ENCODE measurements at places on chromosomes 3 and 15. TPM values are rescaled to one million over a fixed set of nuclear protein-coding genes. Genes with fewer than 3 reads are reported as not detected.

- no peak for DNase-seq
- no peaks in the 10 kb centered on the region for H3K27me3 ChIP-seq
- H3K4me1 ChIP-seq = no peaks in the 10 kb centered on the region
- H3K27ac ChIP-seq = no peak overlapping the region
Observed at GRCh38 chr15:77862651-77863104, 214.8 kb downstream of the TBC1D2B start.

DNA sequence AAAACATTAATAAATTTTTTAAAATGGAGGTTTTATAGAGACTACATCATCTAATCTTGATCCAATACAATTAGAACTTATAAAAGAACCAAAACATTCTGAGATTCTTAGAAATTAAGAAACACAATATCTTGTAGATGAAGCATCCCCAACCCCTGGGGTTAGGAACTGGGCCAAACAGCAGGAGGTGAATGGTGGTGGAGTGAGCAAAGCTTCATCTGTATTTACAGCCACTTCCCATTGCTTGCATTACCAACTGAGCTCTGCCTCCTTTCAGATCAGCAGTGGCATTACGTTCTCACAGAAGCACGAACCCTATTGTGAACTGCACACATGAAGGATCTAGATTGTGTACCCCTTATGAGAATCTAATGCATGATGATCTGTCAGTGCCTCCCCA is 36.3 kb downstream of the KNL1 start:
- no peaks in the 10 kb centered on the region for H3K4me1 ChIP-seq
- DNase-seq = no peak
- H3K36me3 ChIP-seq = no peaks in the 10 kb centered on the region
- H3K27ac ChIP-seq = no peak overlapping the region
- H3K27me3 ChIP-seq = no peaks in the 10 kb centered on the region

- no peaks in the 10 kb centered on the region for H3K27me3 ChIP-seq
- no peaks in the 10 kb centered on the region for H3K36me3 ChIP-seq
- peak overlapping the region; percentile 90 for H3K27ac ChIP-seq
Observed at GRCh38 chr3:127690823-127691452, 18.2 kb downstream of the ABTB1 start.

Gene ZPLD1
- not detected for polyA plus RNA-seq

- no peak overlapping the region for H3K27ac ChIP-seq
- no peak overlapping the region for H3K4me3 ChIP-seq
- H3K27me3 ChIP-seq = no peaks in the 10 kb centered on the region
- DNase-seq = no peak
Observed at GRCh38 chr3:60980342-60980692, 270.9 kb downstream of the FHIT start.

GRCh38 chr15:96374499-96374898 is 44.0 kb downstream of the NR2F2 start:
- no peaks in the 10 kb centered on the region for H3K27me3 ChIP-seq
- H3K36me3 ChIP-seq = no peaks in the 10 kb centered on the region
- H3K27ac ChIP-seq = no peak overlapping the region

DNA sequence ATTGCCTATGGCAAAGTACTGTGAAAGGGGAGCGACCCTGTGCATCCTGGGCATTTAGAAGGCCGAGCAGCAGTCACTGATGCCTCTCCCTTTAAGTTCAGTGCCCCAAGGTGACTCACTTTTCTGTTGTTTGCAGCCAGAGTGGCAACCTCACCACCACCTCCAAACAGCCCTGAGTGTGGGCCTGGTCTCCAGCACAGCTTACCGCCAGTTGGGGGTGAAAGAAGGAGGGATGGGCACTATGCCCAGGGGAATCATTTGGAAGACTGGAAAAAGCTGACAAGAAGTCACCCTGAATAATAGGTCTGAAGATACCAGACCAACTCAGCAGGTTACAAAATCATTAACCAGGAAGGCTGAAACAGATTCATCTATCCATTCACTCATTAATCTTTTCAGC is 571.8 kb downstream of the EPHB1 start:
- no peak for DNase-seq
- H3K36me3 ChIP-seq = no peaks in the 10 kb centered on the region
- no peaks in the 10 kb centered on the region for H3K27me3 ChIP-seq
- H3K4me1 ChIP-seq = no peaks in the 10 kb centered on the region
- no peak overlapping the region for H3K27ac ChIP-seq
- no peak overlapping the region for H3K4me3 ChIP-seq

- no peak overlapping the region for H3K4me3 ChIP-seq
- H3K27ac ChIP-seq = no peak overlapping the region
- no peaks in the 10 kb centered on the region for H3K27me3 ChIP-seq
- no peak for DNase-seq
- peaks cover 3% of the 10 kb centered on the region for H3K36me3 ChIP-seq
Observed at GRCh38 chr3:45546126-45546620, 48.4 kb upstream of the LIMD1 start.

Gene HCN4
- polyA plus RNA-seq = not detected

GRCh38 chr3:158912188-158912587 is 110.3 kb downstream of the MFSD1 start:
- no peaks in the 10 kb centered on the region for H3K4me1 ChIP-seq
- H3K27ac ChIP-seq = no peak overlapping the region
- H3K4me3 ChIP-seq = no peak overlapping the region
- no peaks in the 10 kb centered on the region for H3K27me3 ChIP-seq
- no peak for DNase-seq

Gene GALNT15
- 12.5 TPM for polyA plus RNA-seq

Gene SERPINI2
- polyA plus RNA-seq = 0.64 TPM

DNA sequence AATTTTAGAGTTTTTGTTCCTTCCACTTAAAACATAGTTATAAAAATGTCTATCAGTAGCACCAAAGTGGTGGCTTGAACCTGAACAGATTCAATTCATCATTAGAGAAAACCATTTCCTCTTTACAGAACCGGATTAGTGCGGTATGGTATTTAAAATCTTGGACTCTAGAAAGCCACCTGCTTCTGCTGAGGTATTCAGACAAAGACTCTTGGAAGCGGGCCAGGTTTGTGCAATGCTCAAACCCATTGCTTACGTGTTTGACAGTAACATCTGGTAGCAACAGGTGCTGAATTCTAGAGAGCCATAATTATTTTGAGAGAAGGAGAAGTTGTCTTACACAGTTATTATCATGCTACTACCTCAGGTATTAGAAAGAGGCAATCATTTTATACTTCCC is 290.5 kb downstream of the NAALADL2 start:
- H3K4me1 ChIP-seq = no peaks in the 10 kb centered on the region
- H3K36me3 ChIP-seq = no peaks in the 10 kb centered on the region
- DNase-seq = no peak
- no peaks in the 10 kb centered on the region for H3K27me3 ChIP-seq
- H3K4me3 ChIP-seq = no peak overlapping the region
- H3K27ac ChIP-seq = no peak overlapping the region

DNA sequence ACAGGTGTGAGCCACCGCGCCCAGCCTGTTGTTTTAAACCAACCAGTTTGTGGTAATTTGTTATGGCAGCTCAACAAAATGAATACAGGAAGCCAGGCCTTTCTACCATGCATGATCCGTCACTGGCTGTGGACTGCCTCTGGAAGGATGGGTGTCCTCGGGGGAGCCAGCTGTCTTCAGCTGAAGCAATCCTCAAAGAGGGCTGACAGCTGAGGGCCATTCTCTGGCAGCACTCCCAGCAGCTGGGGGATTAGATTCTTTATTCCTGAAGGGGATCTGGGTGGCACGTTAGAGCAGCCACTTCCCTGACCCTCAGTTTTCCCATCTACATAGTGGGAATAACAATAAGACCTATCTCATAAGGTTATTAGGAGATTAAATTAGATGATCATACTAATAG is 24.4 kb downstream of the POLR2M start:
- no peak for DNase-seq
- no peaks in the 10 kb centered on the region for H3K36me3 ChIP-seq
- no peaks in the 10 kb centered on the region for H3K27me3 ChIP-seq
- H3K4me3 ChIP-seq = no peak overlapping the region

Gene PROK2
- polyA plus RNA-seq = 0.64 TPM

DNA sequence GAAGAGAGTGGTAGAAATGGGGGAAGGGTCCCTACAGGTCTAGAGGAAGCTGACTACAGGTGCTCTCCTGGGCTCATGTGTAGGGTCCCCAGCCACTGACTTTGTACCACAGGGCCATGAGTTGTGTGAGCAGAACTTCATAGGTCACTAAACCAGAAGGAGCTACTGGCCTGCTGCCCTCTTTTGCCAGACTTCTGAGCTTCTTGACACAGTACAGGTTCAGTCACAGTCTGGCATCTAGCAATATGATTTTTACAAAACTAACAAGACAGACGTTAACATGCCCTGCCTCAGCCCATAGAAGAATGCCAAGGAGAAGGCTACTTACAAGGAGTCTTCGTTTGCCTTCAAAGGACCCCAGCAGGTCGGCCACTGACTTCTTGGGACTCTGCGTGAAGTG is 3.2 kb downstream of the CCDC80 start:
- no peak overlapping the region for H3K4me3 ChIP-seq
- H3K4me1 ChIP-seq = peaks cover 2% of the 10 kb centered on the region
- H3K27ac ChIP-seq = no peak overlapping the region
- no peak for DNase-seq
- H3K36me3 ChIP-seq = no peaks in the 10 kb centered on the region

Gene QTRT2
- 4.6 TPM for polyA plus RNA-seq

DNA sequence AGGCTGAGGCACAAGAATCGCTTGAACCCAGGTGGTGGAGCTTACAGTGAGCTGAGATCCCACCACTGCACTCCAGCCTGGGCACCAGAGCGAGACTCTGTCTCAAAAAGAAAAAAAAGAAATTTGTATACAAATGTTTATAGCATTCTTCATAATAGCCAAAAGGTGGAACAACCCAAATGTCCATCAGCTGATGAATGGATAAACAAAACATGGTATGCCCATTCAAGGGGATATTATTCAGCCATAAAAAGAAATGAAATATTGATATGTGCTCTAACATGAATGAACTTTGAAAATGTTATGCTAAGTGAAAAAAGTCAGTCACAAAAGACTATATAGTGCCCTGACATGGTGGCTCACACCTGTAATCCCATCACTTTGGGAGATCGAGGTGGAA is 11.4 kb downstream of the LHFPL4 start:
- H3K4me3 ChIP-seq = no peak overlapping the region
- H3K27me3 ChIP-seq = no peaks in the 10 kb centered on the region
- no peak overlapping the region for H3K27ac ChIP-seq
- no peaks in the 10 kb centered on the region for H3K4me1 ChIP-seq
- DNase-seq = no peak

Gene PLA1A
- 0.50 TPM for polyA plus RNA-seq

Gene DUOXA2
- polyA plus RNA-seq = not detected

DNA sequence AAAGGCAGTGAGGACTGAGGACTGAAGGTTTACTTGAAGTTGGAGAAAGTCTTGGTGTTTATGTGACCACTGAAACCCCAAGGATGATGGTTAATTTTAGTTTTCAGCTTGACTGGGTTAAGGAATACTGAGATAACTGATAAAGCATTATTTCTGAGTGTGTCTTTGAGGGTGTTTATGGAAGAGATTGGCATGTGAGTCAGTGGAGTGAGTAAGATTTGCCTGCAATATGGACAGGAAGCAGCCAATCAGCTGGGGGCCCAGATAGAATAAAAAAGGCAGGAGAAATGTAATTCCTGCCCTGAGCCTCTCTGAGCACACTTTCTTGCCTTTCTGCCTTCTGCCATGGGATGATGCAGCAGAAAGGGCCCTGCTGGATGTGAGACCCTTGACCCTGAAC is 92.4 kb downstream of the KBTBD8 start:
- no peaks in the 10 kb centered on the region for H3K4me1 ChIP-seq
- H3K36me3 ChIP-seq = no peaks in the 10 kb centered on the region
- H3K27ac ChIP-seq = no peak overlapping the region
- no peak overlapping the region for H3K4me3 ChIP-seq
- no peaks in the 10 kb centered on the region for H3K27me3 ChIP-seq
- no peak for DNase-seq

- no peaks in the 10 kb centered on the region for H3K36me3 ChIP-seq
- no peaks in the 10 kb centered on the region for H3K27me3 ChIP-seq
- no peaks in the 10 kb centered on the region for H3K4me1 ChIP-seq
- no peak overlapping the region for H3K4me3 ChIP-seq
Observed at GRCh38 chr3:122902326-122902725, 107.5 kb downstream of the SLC49A4 start.

Gene LIPH
- 0.77 TPM for polyA plus RNA-seq

DNA sequence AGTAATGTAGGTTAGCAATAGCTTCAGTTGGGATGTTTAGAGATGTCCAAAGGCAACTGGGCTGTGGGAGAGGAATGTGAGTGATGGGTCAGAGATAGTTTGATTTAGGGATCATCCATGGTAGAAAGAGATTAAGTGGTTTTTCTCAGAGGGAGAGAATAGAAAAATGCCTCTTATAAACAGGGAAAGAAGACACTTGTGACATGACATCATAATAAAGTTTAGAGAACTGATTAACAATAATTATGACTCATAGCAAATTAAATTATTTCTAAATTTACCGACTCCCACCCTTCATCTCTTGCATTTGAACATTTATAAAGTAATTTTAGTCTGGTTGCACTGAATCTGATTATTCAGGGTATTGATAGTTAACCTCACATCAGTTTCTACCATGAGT is 145.1 kb downstream of the CDIN1 start:
- no peaks in the 10 kb centered on the region for H3K27me3 ChIP-seq
- no peak for DNase-seq
- H3K36me3 ChIP-seq = peaks cover 1% of the 10 kb centered on the region

DNA sequence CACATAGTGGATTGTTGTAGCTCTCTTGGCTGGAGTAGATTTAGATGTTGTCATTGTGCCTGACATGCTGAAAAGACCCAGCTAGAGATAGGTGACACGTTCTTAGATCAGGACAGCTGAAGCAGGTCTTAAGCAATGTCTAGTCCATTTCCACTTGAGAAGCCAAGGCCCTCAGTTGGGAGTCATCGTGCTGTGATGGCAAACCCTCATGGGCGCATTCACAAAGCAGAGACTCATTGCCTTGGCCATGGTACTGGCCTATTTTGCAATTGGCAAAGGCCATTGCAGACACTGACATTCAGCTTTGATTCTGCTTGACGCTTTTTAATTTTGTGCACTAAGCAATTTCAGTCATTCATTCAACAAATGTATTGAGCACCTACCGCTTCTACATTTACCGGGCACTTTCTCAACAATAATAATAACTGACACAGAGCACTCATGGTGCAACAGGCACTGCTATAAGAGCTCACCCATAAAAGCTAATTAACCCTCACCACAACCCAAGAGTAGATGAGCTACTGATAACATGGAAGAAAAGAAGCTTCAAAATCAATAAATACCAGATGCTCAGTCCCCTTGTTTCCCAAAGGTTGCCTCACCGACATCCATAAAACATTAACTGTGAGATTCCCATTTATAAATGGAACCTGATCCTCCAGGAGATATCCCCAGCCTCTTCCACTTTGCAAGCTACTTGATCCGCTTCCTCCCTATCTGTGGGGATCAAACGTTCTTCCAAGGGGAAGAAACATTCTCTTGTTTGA is 200.1 kb downstream of the TLE3 start:
- H3K36me3 ChIP-seq = no peaks in the 10 kb centered on the region
- no peaks in the 10 kb centered on the region for H3K4me1 ChIP-seq
- no peak for DNase-seq
- no peaks in the 10 kb centered on the region for H3K27me3 ChIP-seq
- H3K4me3 ChIP-seq = no peak overlapping the region
